HAP-1 (cell line): ENCODE measurements at places on chromosomes 1 and 21.

- no peak for DNase-seq
These were observed 848 bp upstream of the PYHIN1 start for GRCh38 chr1:158930504-158930903.

- DNase-seq: no peak
These were observed 77.6 kb downstream of the MORN1 start for GRCh38 chr1:2313651-2314261.

DNA sequence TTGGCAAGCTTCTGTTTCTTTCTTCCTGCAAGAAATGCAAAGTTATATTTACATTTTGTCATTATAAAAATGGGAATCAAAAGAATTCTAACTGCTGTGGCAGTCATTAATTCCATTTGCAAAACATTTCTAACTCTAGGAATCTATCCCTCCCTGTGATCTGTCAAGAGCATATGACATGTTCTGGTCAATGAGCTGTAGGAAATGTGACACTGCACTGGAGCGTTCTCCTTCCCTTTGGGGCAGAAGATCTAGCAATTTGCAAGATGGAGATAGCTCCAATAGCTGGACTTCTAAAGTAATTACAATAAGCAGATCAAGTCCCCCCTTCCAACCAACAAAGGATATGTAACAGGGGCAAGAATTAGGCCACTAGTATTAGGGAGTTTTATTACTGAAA, 6.3 kb downstream of the TOMM20 start:
- no peak for DNase-seq

DNA sequence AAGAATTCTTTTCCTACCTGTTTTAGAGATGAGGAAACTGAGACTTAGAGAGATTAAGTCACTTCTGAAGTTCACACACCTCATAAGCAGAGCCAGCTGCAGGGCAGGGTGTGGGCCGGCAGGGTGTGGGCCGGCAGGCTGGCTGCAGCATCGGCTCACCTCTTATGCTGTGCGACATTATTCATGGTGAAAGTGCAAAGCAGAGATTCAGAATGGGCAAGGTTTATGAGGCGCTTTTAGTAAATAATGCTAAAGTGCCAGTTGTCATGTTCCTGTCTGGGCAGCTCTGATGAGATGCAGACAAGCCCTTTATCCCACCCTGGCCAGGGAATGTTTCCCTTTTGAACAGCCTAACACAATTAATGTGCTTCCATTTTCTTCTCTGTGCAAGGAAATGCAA, 14.6 kb downstream of the MAB21L3 start:
- no peak for DNase-seq

- DNase-seq: no peak
These were observed 27.0 kb downstream of the C2CD2 start for GRCh38 chr21:41926807-41927171.
